ENCODE measurements at places on chromosomes 7 and 10.

DNA sequence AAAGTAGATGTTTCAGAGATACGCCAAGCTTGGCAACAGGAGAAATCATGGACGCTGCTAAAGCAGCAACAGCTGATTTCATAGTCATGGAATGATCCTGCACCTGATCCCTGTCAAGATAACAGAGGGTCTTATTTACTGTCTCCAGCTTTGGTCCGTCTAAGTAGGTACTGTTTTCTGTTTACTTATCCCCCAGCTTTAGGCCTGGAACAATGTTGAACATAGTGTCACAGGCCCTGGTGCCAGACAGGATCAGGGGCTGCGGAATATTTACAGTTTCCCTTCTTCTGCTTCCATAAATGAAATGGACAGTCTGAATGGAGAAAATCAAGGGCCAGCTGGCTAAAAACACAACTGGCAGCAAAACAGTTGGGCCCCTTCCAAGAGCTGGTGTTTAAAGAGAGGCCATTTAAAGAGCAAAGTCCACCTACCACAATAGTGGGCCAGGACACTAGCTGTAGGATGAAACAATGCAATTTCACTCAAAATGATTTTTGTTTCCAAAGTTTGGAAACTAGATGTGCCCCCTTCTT is 2.9 kb downstream of the GPR37 start:
- peak; percentile 25 for DNase-seq

DNA sequence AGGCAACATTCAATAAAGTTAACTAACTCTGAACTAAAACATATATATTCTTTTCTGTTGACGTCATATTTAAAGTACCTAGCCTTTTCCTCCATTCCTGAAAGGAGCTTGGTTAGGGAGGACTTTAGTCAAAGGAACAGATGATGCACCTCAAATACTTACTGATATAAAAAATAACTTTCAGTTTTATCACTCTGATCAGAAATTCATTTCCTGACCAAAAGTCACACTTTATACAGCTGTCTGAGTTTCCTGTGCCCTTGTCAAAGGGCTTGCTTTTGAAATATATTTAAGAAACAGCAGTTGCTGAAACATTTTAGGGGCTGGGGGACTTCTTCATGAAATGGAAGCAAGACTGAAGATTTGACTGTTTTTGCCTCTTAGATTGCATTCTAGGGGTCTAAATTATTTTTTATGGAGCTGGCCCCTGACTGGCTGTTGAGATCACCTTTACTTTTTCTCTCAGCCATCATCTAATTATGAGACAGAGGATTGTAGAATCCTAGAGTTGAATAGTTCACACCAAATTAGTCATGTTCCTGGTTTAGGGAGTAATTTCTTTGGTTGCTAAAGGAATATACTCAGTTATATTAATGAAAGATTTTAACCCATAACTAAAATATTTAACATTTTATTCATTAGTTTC is 46.6 kb downstream of the GLCCI1 start:
- no peak for DNase-seq

DNA sequence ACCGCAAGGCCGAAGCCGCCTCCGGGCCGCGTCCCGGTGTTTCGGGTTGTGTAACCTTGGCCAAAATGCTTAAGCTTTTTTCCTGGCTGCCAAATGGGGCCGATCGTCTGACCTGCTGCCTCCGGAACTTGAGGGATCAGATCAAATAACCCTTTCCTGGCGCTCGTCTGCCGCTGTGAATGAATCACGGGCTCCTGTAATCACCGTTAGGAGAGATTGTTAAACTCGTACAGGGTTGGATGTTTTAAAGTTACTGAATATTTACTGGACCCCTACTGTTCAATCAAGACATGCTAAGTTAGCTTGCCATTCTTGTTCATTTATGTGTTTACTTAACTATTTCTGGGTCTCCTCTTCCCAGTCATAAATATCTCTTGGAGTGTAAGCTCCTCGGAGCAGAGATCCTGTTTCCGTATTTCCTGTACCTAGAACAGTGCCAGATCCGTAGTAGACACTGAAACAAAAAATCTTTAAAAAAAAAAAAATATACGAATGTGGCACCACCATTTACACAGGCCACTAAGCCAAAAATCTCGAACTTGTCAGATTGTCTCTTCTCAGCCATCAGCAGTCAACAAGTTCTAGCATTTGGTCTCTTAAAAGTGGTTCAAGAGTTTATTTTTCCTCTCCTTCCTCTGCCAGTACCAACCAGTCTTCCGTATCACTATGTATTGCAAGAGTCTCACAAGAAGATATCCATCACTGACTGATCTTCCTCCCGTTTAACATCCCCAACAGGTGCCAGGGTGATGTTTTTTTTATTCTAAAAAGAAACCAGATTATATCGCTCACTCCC is 650 bp upstream of the TM9SF3 start:
- DNase-seq = peak; percentile 70

GRCh38 chr7:25482631-25483030 is 254.3 kb upstream of the NPVF start:
- no peak for DNase-seq

DNA sequence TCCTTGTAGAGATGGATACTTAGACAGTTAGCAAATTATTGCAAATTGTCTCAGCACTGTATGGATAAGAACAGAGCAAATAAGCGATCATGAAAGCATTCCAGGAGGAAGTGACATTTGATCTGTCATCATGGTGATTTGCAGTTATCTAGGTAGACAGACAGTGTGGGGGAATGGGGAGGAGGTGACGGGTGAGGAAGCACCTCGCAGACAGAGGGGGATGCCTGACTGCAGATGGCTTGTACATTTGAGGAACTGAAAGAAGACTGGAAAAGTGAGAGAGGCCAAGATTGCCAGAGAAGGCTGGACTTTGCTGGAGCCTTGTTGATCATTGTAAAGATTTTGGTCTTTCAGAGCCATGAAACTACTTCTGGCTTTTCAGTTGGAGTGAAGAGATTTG is 318.2 kb upstream of the CELF2 start:
- DNase-seq = no peak

- DNase-seq = no peak
Measured at GRCh38 chr10:93652857-93653256, 40.5 kb downstream of the PDE6C start.

DNA sequence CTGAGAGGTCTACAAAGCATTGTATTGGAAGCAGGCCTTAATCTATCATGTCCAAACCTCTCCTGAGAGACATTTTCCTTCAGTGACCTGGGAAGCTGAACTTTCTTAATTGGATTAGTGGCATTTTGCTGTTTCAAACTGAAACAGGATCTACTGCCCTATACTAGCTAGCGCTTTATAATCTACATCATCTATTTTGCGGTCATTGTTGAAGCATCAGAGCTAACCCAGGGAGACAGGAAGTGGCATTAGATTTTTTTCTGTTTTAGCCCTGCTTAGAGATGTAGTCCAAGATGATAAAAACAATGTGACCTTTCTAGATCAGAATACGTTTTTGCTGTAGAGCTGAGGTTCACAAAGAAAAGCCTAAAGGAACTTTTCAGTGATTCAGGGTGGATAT is 147.4 kb upstream of the AGR3 start:
- no peak for DNase-seq

- no peak for DNase-seq
Measured at GRCh38 chr7:114917211-114917839, 4.6 kb upstream of the MDFIC start.

DNA sequence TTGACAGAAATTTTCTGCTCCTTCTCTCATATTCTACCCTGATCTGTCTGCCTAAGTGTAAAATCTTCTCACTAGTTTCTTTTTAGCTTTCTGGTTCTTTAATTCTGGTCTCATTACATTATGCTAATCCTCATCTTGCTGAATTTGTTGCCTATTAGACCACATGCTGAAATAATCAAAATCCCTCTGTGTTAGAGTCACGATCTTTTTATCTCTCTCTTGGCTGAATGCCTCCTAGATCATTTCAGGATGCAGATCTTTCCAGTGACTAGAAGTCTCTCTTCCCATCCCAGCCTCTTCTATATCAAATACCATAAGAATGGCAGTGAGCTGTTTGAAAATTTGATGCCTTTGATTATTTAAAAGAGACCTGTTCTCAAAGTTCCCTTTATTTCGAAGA is 661.9 kb downstream of the SORCS1 start:
- no peak for DNase-seq

GRCh38 chr7:41955893-41956675 is 253.2 kb upstream of the INHBA start:
- DNase-seq = peak; percentile 83

GRCh38 chr10:65430979-65431378 is 1494.9 kb upstream of the LRRTM3 start:
- no peak for DNase-seq

GRCh38 chr10:79084012-79084971 is 15.5 kb downstream of the ZMIZ1 start:
- peak; percentile 91 for DNase-seq

GRCh38 chr7:33880787-33881186 is 24.6 kb upstream of the BMPER start:
- DNase-seq = no peak

- no peak for DNase-seq
Measured at GRCh38 chr10:103501186-103501585, 7.7 kb downstream of the NEURL1 start.

DNA sequence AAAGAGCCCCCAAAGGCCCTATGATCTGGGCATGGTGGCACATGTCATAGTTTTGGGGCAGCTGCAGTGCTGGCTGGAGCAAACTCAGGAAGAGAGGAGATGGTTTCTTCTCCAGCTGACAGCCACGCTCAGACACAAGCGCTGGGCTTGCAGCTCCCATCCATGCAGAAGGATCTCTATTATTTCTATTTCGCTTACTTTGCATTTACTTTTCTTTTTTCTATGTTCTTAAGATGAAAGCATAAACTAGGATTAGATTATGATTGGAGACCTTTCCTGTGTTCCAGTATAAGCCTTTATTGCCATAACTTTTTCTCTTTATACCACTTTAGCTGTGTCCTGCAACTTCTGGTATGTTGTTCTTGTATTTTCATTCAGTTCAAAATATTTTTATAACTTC is 5.0 kb downstream of the JAKMIP3 start:
- no peak for DNase-seq

DNA sequence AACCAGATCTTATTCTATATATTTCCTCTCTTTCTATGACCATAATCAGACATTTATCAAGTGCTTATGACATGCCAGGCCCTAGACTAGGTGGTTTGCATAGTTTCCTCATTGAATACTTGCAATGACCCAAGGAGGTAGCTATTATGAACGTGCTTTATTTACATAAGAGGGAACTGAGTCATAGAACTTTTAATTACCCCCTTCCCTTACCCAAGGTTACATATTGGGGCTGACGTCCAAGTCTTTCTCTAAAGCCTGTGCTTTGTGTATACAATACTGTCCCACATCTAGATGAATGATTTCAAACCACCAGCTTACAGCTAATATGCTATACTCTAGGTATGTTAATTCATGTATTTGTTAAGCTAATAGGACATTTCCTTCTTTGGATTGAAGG is 91.9 kb upstream of the NPY start:
- DNase-seq = no peak

All from transverse colon (tissue), 4 donors.